ENCODE measurements at places on chromosomes 11 and 22. TPM values are rescaled to one million over a fixed set of nuclear protein-coding genes. Genes with fewer than 3 reads are reported as not detected.

RFPL3 gene
- not detected for total RNA-seq

CCDC89 gene
- 3.3 TPM for total RNA-seq

C11orf52 gene
- total RNA-seq, result not detected

ADM2 gene
- total RNA-seq, result 2.4 TPM

VSIG2 gene
- 0.18 TPM for total RNA-seq

AQP11 gene
- 2.8 TPM for total RNA-seq

L3MBTL2 gene
- total RNA-seq, result 20.3 TPM

AP1B1 gene
- total RNA-seq, result 51.3 TPM

SCGB1C1 gene
- not detected for total RNA-seq

SCO2 gene
- total RNA-seq, result 1.6 TPM
